ENCODE measurements at places on chromosomes 12 and 14.

GRCh38 chr12:4775936-4776335 is 55.7 kb downstream of the GALNT8 start:
- DNase-seq: no peak

GRCh38 chr14:89388853-89389252 is 28.2 kb downstream of the FOXN3 start:
- DNase-seq: no peak

- DNase-seq: no peak
Measured at GRCh38 chr12:92921877-92922276, 7.2 kb downstream of the EEA1 start.

GRCh38 chr14:49218436-49219092 is 367.6 kb downstream of the RPS29 start:
- no peak for DNase-seq

DNA sequence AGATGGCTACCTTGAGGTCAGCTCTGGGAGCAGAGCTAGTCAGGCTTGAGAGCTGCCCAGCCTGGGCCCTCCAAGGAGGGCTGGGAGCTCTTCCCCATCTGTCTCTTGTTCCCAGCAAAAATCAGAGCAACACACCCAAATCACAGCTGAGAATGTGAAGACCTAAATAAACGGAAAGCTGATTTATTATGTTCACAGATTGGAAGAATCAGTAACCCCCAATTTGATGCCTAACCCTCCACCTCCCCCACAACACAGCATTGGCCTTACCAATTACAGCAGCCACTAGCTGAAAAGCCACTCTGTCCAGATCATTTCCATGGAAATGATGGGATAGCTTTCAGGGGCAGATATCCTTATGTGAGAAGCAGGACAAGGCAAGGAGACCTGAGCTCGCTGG is 7.1 kb upstream of the ACTN1 start:
- DNase-seq: no peak

GRCh38 chr14:60632257-60632656 is 17.0 kb downstream of the SIX1 start:
- DNase-seq: no peak

GRCh38 chr14:94284221-94284620 is 8.8 kb downstream of the SERPINA10 start:
- no peak for DNase-seq

DNA sequence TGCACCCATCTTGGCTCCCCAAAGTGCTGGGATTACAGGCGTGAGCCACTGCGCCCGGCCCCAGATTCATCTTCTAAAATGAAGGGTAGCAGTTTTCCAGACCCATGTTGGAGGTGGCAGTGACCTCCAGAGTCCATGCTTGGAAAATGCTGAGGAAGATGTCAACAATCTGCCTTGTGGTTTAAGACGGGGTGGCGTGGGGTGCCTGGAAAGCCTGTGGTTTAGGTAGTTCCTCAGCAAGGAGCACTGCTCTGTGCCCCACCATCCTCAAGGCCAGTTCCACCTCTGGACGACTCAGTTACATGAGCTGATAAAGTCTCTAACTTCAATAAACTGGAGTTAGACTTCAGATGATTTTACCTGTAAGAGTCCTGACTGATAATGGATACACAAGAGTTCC is 48.6 kb downstream of the DRAM1 start:
- DNase-seq: no peak

GRCh38 chr14:33056213-33056612 is 117.5 kb downstream of the NPAS3 start:
- DNase-seq: no peak

- no peak for DNase-seq
Measured at GRCh38 chr12:10304161-10304574, 3.5 kb upstream of the KLRD1 start.

DNA sequence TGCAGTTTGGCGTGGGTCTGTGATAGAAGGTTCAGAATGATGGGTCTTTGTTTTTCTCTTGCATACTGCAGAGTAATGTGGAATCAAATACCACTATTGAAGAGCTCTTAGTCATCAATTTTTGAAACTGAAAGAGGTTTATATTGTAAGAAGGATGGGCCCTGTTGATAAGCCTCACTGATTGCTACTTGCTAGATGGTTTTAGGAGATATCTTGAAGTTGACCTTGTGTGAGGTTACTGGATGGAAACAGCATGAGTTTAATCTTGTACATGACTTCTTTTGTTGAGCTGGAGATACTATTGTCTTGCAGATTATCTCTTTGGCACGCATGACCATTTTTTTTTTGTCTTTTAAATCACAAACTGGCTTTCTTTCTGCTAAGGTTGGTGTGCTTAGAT is 13.8 kb downstream of the BICD1 start:
- DNase-seq: no peak

DNA sequence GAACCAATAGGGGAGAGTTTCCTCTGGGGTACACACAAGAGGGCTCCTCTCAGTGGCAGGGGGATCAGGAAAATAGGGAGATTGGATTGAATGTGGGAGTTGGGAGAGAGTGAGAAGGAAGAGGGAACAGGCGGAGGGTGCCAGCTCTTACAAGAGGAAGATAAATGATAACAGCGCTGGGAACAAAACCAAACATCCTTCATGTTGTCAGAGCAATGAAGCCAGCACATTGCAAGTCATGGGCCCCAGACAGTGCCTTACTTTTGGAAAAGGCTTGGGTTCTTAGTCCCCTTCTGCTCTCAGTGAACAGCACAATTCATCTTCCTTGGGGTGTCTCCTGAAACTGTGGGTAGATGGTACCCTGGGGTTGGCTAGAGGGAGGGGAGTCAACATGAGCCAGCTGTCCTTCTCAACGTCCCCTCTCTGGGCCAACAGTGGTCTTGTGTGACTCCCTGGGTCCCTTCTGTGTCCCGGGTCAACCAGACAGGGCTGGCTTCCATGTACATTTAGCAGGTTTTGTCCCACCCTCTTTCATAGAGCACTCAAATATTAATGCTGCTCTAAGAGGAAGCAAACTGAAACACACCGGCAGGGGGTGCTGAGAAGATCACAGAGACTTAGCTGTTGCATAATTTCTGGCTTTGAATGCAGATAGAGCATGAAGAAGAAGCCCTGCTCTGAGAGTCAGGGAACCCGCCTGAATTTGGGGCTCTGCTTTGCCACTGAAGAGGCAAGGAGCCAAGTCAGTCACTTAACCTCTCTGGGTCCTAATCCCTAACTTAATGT is 138.5 kb downstream of the ESRRB start:
- DNase-seq: no peak

DNA sequence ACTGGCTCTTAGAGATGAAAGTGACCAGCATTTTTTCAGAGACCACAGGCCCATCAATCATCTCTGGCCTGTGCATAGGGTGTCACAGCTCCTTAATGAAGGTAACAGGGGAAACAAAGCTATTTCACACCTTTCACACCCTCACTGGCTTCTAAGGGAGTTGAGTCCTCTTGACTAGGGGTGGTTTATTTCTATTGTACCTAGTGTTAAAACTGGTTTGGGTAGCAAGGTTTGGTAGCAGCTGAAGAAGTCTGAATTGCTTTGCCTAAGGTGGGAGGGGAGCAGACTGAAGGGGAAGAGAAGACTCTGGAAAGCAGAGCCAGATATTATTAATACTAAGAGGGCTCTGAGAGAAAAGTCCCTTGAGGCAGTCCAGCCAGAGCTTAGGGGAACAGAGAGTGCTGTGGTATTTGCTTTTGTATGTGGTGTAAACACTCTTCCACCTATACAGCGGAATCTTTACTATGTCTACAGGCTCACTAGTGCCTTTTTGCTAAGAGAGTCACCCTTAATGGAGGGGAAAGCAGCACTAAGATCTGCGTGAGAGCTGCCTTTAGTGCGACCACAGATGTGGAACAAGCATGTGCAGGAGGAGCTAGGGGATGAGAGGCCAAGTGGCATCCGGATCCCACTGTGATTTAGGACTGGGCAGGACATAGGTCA is 95.8 kb downstream of the STXBP6 start:
- no peak for DNase-seq

DNA sequence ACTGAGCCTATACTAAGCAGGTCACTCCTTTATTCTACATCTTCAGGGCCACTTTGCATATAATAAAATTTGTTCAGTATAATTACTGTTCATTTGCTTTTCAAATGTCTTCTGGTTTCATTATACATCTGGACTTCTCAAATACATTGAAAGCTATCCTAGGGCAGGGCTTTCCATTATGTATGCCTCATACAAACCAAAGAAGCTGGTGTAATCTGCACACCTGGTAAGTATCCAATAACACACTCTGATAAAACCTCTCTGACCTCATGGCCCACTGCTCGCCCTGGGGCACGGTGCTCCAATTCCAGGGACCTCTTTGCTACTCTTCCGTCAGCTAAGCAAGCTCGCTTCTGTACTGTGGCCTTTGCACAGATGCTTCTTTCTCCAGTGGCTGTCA is 21.9 kb upstream of the ISM2 start:
- DNase-seq: no peak
